ENCODE measurements at places on chromosomes 11 and 22. TPM values are rescaled to one million over a fixed set of nuclear protein-coding genes. Genes with fewer than 3 reads are reported as not detected.

Gene LYVE1
- 1.3 TPM for total RNA-seq

Gene TIMP3
- total RNA-seq: 9.4 TPM

Gene OR5P2
- total RNA-seq: not detected

Gene OR51S1
- not detected for total RNA-seq

Gene PLEKHA7
- 18.5 TPM for total RNA-seq

Gene RNF215
- 28.5 TPM for total RNA-seq

Gene MRGPRF
- not detected for total RNA-seq

Gene KRTAP5-2
- not detected for total RNA-seq

Gene MEN1
- total RNA-seq: 24.4 TPM

Gene CNIH2
- 79.2 TPM for total RNA-seq

Gene SLC22A12
- total RNA-seq: not detected

Gene A4GALT
- 0.94 TPM for total RNA-seq

Gene SEC14L3
- total RNA-seq: not detected

Gene ART1
- total RNA-seq: not detected

Gene PDGFD
- total RNA-seq: 13.1 TPM

Gene CCDC88B
- 1.6 TPM for total RNA-seq

Gene ZPR1
- 45.1 TPM for total RNA-seq

Gene TSPAN18
- total RNA-seq: 21.9 TPM

Gene MAJIN
- total RNA-seq: not detected

Gene MAPK8IP2
- total RNA-seq: 70.4 TPM

Gene POU2AF2
- total RNA-seq: not detected

Gene CREB3L1
- total RNA-seq: 1.3 TPM

Gene C11orf52
- total RNA-seq: not detected

Gene ISX
- total RNA-seq: not detected

Gene SLC25A18
- total RNA-seq: 5.0 TPM

Gene WBP2NL
- 14.4 TPM for total RNA-seq

Gene UFD1
- total RNA-seq: 26.9 TPM

Gene YPEL1
- total RNA-seq: 89.5 TPM
